ENCODE measurements at places on chromosomes 11 and 22. TPM values are rescaled to one million over a fixed set of nuclear protein-coding genes. Genes with fewer than 3 reads are reported as not detected.

Gene RAB3IL1
- polyA plus RNA-seq: 11.6 TPM

Gene C11orf97
- polyA plus RNA-seq: not detected

Gene GRIA4
- polyA plus RNA-seq: 2.0 TPM

Gene TBX1
- polyA plus RNA-seq: 0.62 TPM

Gene FXYD2
- 4.0 TPM for polyA plus RNA-seq

Gene GRM5
- not detected for polyA plus RNA-seq

Gene MPZL2
- 35.4 TPM for polyA plus RNA-seq

Gene MS4A6E
- not detected for polyA plus RNA-seq

Gene SRSF8
- 30.3 TPM for polyA plus RNA-seq

Gene ZNF280B
- polyA plus RNA-seq: 0.12 TPM

Gene OR10A2
- polyA plus RNA-seq: not detected

Gene CD3G
- 0.18 TPM for polyA plus RNA-seq

Gene PRG3
- not detected for polyA plus RNA-seq

Gene LRRC32
- 24.5 TPM for polyA plus RNA-seq

Gene C11orf91
- polyA plus RNA-seq: not detected

Gene SHANK3
- 5.4 TPM for polyA plus RNA-seq

Gene MMP8
- polyA plus RNA-seq: not detected

Gene TTC28
- polyA plus RNA-seq: 1.7 TPM

Gene IL17REL
- not detected for polyA plus RNA-seq

Gene MMP27
- not detected for polyA plus RNA-seq

Gene C2CD2L
- 6.1 TPM for polyA plus RNA-seq

Gene PGA5
- 6,178 TPM for polyA plus RNA-seq

Gene ARHGAP20
- polyA plus RNA-seq: 0.80 TPM

Gene NXPE1
- polyA plus RNA-seq: not detected

Gene NTM
- 0.50 TPM for polyA plus RNA-seq

Gene CRACR2B
- 119 TPM for polyA plus RNA-seq

Gene P2RY2
- not detected for polyA plus RNA-seq

Gene PITPNB
- 24.0 TPM for polyA plus RNA-seq

Gene PCSK7
- 20.4 TPM for polyA plus RNA-seq

Gene EFCAB6
- polyA plus RNA-seq: 2.3 TPM

Gene PLEKHA7
- 12.8 TPM for polyA plus RNA-seq

All from stomach (tissue), 19 donors.